ENCODE measurements at places on chromosomes 1 and 21.

GRCh38 chr1:222010306-222010705 lies 268.4 kb upstream of the DUSP10 start:
- no peak for DNase-seq

GRCh38 chr1:82219841-82220240 lies 419.1 kb downstream of the ADGRL2 start:
- DNase-seq, result no peak

- no peak for DNase-seq
These were observed 59.4 kb downstream of the DIPK1A start for GRCh38 chr1:92901699-92902405.

DNA sequence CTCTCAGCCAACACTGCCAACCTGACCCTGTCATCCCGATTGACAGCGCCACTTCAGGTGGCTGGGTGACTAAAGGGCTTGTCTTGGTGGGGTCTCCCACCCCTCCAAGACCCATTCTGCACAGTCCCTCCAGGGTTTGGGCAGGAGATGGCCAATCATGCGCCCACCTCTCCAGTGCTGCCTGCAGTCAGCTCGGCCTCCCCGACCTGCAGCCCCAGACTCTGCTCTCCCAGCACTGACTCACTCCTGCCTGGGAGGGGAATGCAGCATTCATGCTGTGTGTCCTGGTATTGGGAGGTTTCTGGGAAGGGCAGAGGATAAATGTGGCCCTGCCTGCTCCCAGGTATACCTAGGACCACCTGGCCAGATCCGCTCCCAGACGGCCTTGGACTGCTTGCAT lies 9.7 kb downstream of the TMEM81 start:
- no peak for DNase-seq

DNA sequence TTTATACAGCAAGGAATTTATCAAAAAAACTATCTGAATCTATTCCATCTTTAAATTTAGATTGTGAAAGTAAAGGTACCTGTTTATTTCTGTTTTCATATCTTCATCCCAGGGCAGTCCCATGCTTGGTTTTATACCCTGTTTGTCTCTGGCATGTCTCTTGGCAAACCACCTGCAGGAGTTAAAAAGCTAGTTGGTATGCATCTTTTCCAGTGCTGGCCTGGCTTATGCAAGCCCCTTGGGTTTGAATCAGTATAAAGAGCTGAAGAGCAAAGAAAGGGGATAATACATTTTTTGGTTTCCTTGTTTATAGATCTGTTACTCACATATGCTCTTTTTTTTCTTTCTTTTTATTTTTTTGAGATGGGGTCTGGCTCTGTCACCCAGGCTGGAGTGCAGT lies 37.8 kb downstream of the LRRC8C start:
- DNase-seq, result no peak

- DNase-seq, result no peak
These were observed 27.8 kb upstream of the NFASC start for GRCh38 chr1:204842892-204843291.

All from suppressor macrophage treated with lipopolysaccharide for 1 hour (primary cell).